Trophoblast cell (in vitro differentiated cells and primary cell): ENCODE measurements at places on chromosomes 1 and 21.

DNA sequence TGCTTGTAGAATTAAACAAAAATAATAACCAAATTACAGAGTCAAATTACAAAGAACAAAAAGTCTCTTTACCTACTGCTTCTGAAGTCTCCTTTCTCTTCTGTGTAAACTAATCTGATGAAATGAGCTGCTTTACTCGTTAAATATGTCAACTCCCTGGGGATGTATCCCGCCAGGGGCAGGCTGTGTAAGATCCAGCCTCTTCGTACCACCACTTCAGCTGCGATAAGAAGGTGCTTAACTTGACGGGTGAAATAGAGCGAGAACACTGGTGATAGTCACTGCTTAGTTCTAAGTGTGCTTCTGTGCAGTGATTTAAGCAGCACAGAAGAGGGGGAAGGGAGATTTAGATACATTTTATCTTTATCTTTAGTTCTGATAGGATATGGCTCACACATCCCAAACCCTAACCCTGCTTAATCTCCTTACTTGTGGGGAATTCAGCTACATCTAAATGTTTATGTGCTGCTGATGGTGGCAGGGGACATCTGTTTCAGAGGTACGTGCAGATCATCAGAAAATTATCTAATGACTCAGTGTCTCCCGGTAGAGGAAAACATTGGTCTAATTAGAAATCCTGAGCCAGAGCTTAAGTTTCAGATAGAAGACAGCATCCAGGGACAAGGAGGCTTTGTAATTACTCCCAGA, 46.0 kb downstream of the RHOU start:
- peak; percentile 87 for DNase-seq

DNA sequence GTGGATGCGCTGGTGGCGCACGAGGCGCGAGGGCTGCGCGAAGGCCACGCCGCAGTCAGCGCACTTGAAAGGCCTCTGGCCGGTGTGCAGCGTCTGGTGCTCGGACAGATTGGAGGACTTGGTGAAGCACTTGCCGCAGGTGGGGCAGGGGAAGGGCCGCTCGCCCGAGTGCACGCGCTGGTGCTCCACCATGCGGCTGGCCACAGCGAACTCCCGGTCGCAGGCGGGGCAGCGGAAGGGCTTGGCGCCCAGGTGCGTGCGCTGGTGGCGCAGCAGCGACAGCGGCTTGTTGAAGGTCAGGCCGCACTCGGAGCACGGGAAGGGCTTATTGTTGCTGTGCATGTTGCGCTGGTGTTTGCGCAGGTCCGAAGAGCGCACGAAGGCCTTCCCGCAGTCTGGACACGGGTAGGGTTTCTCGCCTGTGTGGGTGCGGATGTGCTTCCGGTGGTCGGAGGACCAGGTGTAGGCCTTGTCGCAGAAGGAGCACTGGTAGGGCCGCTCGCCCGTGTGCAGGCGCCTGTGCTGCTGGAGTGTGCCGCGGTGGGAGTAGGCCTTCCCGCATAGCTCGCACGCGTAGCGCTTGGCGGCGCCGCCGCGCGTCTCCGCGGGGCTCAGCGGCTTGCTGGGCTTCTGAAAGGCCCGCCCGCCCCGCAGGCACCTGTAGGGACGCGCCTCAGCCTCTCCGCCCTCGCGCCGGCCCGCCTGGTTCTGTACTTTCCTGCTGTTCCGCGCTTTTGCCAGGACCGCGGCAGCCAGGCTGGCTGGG, 4.7 kb downstream of the ZNF648 start:
- no peak for DNase-seq

DNA sequence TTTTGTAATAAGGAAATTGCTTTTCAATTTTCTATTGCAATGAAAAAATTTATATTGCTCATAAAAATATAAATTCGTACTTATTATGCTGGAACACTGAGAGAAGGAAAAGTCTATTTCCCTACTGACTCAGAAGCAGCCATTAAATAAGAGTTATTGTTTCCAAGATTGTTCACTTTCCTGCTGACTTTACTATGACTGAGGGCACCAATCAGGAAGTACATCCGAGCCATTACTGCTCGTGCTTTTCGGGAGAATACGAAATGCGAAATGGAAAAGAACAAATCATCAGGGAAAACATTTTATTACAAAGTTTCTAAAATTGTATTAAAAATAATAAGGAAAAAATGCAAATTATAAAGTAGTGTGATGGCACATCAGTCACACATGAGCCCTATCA, 204.8 kb downstream of the AKT3 start:
- no peak for DNase-seq

DNA sequence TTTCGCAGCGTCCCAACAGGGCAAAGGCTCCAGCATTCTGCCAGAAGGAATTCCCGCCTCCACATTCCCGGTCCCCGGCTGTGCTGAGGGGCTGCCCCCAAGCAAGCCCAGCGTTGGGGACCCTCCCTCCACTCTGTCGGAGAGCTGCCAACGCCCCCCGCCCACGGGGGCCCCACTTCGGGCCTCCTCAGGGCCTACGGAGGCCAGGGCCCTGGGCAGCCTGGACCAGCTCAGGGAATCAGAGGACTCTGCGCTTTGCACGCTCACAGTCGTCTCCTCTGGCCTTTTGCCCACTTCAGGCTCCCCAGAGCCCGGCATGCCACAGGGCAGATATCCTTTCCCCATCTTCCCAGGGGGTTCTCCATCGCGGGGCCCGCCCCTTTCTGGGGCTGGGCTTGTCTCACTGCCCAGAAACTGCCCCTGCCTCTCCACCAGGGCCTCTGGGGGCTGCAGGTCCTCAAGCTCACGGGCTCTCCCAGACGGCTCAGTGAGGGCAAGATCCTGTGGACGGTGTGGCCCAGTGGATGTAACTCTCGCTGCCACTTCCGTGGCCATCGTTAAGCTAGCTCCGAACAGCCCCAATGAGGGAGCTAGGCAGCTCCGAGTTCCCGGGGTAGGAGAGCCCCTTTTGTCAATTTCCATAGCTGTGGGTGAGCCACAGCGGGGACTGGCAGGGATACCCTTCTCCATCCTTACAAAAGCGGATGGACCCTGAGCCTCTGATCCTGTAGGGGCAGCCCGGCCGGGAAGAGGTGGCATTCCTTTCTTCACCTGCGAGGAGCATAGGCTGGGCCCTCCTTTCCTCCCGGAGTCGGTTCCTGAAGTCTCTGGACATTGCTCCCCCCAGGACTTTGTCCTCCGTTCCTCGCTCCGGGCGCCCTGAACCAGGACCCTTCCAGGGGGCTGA, 2.8 kb downstream of the ITPKB start:
- DNase-seq: no peak

- no peak for DNase-seq
Observed at GRCh38 chr1:169765580-169766331, 29.0 kb downstream of the METTL18 start.

- no peak for DNase-seq
Observed at GRCh38 chr1:192609110-192610079, 26.6 kb upstream of the RGS13 start.

DNA sequence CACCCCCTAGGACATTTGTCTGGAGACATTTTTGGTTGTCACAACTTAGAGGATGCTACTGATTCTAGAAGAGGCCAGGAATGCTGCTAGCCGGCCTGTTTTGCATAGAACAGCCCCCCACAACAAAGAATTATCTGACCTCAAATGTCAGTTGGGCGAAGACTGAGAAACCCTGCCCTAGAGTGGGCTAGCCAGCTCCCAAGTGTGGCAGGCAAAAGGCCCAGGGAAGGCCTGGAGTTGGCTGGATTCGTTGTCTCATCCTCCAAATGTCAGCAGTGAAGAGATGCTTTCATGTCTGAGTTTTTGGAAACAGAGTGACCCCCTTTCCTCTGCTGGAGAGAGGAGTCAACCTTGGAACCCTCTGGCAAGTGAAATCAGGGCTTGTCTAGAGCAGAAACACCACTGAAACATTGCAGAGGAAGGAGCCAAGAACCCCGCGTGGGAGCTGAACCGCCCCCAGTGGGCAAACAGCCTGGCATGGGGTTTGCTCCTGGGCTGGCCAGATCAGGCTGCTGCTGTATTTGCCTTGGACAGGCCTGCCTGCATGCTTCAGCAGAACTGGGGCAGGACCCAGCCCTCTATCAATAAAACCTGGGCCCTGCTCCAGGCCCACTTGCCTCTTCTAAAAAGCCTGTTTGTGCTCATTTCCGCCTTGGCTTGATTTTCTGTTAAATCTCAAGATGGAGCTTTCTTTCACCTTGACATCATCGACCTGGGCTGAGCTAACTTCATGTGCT, 32.9 kb downstream of the RASSF5 start:
- DNase-seq: no peak

- DNase-seq: no peak
Observed at GRCh38 chr1:85132078-85132720, 68.6 kb downstream of the SYDE2 start.

DNA sequence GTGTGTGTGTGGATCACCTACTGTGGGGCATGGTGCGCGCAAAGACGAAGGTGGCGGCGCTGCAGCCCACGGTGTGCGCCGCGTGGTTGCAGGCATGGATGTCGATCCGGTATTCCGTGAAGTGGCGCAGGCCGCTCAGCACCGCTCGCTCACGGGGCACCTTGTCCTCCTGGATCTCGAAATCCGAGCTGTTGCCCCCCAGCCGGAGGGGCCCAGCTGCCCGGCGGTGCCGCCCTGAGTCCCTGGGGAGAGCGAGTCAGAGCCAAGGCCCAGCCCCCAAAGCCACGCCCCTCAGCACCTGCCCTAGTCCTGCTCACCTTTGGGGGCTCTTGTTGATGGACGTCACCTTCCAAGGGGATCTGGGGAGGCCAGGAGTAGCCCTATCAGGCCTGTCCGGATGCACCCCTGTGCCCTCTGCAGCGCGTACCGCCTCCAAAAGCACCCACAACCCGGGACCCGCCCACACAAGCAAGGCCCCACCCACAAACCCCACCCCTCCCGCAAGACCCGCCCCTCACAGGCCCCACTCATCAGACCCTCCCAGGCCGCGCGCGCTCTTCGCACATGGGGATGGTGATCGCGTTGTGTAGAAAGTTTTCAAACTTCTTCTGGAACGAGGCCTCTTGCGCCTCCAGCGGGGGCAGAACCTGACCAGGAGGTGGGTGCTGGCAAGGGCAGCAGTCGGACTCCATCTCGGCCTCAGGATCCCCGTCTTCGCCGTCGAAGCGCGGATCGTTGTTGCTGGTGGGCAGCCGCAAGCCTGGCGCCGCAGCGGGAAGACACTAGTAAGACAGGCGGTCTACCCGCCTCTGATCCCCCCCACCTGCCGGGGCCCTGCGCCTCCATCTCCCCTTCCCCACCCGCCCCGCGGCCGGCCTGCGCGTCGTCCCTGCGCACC, 13.6 kb downstream of the INSRR start:
- no peak for DNase-seq

DNA sequence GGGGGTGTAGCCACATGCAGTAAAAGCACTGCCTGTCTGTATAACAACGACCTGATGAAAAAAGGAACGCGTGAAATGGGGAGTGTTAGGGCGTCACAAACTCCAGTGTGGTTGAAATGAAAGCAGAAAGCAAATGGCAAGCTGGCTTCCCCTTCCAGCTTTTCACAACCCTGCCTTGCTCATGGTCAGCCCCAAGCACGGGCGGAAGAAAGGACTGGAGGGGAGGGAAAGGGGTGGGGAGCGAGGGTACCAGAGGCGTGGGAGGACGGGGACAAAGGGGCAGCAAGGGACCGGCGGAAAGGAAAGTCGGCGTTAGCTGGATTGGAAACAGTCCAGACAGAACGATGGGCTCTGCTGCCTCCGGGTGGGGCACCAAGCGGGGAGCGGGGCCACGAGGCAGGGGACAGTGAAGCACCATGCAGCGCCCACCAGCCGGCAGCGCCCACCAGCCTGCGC, 9.6 kb downstream of the VPS26C start:
- DNase-seq: no peak

DNA sequence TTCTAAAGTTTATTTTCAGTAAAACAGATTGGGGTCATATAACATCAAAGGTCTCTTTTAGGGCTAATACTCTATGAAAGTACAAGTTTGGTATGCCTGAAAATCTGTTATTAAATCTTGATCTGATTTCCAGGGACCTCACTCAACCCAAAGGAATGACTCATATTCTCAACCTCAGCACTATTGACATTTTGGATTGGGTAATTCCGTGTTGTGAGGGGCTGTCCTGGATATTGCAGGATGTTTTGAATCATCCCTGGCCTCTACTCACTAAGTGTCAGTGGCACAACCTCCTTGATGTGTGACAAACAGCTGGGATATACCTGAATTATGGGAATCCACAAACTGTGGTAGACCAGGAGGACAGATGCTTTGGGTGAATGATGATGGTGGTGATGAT, 51.5 kb upstream of the CYP2J2 start:
- DNase-seq: no peak

GRCh38 chr1:110255392-110255787, 45.3 kb downstream of the KCNC4 start:
- DNase-seq: no peak

DNA sequence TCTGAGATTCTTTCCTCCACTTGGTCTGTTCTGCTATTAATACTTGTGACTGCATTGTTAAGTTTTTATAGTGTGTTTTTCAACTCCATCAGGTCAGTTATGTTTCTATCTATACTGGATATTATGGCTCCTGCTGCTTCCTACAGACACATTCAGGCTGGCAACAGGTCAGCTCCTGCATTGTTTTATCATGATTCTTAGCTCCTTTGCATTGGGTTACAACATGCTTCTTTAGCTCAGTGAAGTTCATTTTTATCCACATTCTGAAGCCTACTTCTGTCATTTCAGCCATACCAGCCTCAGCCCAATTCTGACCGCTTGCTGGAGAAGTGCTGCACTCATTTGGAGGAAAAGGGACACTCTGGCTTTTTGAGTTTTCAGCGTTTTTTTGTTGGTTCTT, 37.3 kb upstream of the F3 start:
- peak; percentile 26 for DNase-seq

DNA sequence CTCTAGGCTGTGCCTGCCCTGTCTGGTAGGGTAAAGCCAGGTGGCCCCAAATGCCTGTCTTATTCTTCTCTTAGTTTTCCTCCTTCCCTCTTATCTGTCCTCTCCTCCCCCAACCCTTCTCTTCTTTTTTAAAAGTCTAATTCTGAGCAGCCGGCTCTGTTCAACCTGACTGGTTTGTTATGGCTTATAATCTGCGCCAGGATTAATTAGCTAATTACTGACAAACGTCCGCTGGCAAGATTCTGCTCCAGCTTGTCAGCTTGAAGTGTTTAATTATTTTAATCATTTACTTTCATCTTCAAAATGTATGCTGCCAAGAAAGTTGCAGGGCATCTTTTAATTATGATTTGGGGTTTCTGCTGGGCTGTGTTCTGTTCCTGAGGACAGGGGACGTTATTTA, 27.2 kb upstream of the PSMB2 start:
- no peak for DNase-seq

GRCh38 chr1:156225677-156226014, 12.8 kb downstream of the PMF1 start:
- no peak for DNase-seq
